Activated CD4-positive, alpha-beta T cell treated with anti-CD3 and anti-CD28 coated beads, Interleukin-2, amount 50 U/mL, for 16 hours (primary cell): ENCODE measurements at places on chromosomes 12 and 14.

DNA sequence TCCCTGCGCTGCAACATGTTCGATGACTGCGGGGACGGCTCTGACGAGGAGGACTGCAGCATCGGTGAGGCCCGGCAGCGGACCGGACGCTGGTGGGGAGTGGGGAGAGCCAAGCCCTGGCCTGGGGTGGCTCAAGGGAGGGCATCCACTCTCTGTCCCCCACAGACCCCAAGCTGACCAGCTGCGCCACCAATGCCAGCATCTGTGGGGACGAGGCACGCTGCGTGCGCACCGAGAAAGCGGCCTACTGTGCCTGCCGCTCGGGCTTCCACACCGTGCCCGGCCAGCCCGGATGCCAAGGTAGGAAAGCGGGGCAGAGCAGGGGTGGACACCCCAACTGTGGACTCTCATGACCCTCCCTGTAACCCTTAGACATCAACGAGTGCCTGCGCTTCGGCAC is 11.4 kb upstream of the NXPH4 start:
- DNase-seq: no peak

DNA sequence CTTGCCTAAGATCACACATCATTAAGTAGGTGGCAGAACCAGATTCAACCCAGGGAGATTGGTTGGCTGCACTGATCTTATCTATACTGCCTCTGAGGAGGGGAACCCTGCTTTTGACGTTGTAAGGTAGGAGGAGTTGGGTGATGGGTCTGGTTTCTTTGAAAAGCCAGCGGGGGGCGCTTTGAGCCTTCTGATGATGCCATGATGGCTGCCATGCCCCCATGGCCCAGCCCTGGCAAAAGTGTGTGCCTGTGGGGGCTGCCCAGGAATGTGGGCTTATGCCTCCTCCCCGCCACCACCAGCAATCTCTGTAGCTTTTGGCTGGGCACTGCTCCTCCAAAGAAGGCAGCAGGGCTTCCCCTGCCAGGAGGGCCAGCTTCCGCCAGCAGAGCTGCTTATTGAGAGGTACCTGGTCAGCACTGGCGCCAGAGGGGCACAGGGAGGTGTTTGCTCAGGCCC is 224.3 kb downstream of the SLC41A2 start:
- peak; percentile 59 for DNase-seq

DNA sequence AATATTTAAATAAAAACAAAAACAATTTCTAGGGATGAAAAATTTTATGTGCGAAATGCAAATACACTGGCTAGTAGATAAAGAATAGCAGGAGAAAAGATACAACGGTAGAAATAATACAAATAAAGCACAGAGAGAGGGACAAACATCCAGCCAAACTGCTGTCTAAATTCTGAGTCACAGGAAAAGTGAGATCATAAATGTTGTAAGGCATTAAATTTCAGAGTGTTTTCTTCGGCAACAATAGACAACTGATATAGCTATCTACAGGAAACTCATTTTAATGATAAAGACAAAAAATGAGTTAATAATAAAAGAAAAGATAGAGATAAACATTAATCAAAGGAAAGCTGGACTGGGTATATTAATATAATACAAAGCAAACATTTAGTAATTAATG is 122.2 kb downstream of the NTS start:
- DNase-seq: no peak

DNA sequence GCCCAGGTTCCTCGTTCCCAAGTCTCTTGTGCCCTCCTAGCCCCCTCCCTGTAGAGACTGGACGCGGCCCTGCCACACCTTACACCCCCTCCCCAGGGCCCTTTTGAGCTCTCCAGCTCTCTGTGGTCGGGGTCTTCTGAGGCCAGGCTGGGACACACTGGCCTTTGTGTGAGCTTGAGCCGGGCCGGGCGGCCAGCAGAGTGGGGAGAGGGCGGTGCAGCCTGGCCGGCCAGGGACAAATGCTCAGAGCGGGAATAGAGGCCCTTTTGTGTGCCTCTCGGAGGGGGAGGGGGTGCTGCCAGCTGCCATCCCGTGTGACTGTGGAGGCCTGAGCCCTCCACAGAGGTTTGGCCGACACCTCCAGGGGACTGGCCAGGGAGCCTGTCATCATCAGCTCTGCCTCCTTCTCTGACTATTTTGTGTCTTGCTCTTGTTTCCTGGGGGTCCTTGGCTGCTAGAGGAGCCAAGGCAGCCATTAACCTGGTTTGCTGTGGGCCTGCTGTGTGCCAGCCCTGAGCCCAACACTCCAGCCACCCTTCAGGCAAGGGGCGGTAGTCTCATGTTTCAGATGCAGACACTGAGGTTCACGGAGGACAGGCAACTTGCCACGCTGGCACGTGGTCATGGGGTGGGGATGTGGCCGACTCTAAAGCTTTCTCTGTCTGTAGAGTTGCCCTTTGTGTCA is 13.6 kb downstream of the FAM222A start:
- no peak for DNase-seq

GRCh38 chr12:89251342-89252271 is 100.7 kb downstream of the DUSP6 start:
- DNase-seq: peak; percentile 12
